ENCODE measurements at places on chromosomes 2 and 18.

DNA sequence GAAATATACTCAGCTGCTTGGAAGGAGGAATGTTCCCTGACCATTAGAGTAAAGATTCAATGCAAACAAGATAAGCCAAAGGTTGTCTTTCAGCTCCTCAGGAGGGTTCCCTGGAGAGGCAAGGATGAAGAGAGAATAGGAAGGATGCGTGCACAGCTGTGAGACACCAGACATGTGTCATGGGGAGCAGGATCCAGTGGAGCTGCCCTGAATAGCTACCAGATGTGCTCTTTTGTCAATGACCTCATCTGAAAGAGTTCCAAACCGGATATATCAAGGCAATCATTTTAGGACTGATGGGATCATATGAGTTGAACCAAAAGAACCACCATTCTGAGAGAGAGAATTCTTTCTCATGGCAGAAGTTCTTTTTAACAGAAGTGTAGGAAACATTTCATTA, 490.6 kb downstream of the IRS1 start:
- no peak for DNase-seq

DNA sequence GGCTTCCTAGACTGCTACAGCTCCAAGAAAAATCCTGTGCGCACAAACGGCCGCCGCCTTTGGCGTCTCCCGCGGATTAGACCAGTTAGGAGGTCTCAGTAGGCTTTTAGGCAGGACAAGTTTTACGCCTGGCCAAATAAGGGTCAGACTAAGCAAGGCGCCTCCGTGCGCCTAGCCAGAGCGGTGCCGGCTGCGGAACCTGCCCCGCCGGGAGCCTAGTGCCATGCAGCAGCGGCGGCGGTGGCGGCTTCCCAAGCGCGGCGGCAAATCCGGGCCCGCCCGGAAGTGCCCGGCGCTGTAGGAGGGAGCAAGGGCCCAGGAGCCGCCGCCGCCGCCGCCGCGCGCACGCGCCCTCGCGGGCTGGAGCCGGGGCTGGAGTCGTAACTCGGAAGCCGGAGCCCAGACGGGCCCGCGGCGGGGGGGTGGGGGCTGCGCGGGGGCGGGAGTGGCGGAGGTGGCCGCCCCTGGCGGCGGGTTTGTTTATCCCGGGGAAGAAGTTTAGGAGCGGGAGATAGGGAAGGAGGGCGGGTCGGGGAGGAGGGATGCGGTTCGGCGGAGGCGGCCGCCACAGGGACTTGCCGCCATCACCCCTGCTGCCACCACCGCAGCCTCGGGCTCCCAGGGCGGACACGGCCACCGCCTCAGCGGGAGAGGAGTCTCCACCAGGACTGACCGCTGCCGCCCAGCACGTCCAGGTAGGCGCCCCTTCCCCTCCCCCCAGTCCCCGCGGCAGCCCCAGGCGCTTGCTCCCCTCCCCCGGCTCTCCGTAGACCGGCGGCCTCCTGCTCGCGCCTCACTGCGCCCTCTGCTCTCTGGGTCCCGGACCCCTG, at the start of gene SPOPL:
Gene SPOPL, plus strand, starts transcription at position 346 of the 830 bp plus-strand sequence. CDS start 48,447 bp downstream, outside the sequence.
- DNase-seq, result peak; percentile 62

DNA sequence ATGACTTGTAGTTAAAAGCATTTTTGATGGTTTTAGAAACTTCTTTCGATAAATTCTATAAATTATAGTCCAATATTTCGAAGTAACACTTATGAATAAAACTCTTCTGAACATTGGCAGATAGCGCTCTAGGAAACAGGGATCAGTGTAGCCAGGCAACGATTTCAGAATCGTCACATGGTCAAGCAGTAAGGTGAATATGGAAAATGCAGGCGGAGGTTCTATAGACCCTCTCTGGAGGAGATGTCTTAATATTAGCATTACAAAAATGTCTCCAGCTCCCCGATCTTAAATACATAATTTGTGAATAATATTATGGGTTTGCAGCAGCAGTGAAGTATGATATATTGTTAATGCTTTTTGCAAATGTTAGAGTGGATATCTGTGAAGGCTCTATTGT, 310.3 kb downstream of the SS18 start:
- DNase-seq, result no peak

- DNase-seq, result no peak
Observed at GRCh38 chr2:222598611-222599010, 57.3 kb downstream of the FARSB start.

- DNase-seq, result no peak
Observed at GRCh38 chr18:59520562-59521355, 161.7 kb upstream of the LMAN1 start.

- no peak for DNase-seq
Observed at GRCh38 chr2:191231995-191232394, 13.2 kb upstream of the MYO1B start.

- DNase-seq, result no peak
Observed at GRCh38 chr2:102315921-102316320, 4.6 kb downstream of the IL1RL1 start.

GRCh38 chr2:64234150-64234549, 89.9 kb upstream of the PELI1 start:
- no peak for DNase-seq

GRCh38 chr18:179499-179898, 21.1 kb downstream of the USP14 start:
- DNase-seq, result no peak

DNA sequence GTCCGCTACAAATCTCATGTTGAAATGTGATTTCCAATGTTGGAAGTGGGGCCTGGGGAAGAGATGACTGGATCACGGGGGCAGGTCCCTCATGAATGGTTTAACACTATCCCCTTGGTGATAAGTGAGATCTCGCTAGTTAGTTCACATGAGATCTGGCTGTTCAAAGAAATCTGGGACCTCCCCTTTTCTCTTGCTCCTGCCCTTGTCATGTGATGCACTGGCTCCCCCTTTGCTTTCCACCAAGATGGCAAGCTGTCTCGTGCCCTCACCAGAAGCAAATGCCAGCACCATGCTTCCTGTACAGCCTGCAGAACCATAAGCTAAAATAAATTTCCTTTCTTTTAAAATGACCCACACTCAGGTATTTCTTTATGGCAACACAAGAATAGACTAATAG, 57.3 kb upstream of the C2orf15 start:
- no peak for DNase-seq

- DNase-seq, result no peak
Observed at GRCh38 chr2:144434425-144435222, 85.3 kb downstream of the ZEB2 start.

GRCh38 chr18:59358414-59358711, 702 bp downstream of the LMAN1 start:
- DNase-seq, result no peak

GRCh38 chr2:45839508-45840251, 188.2 kb downstream of the PRKCE start:
- DNase-seq, result no peak

DNA sequence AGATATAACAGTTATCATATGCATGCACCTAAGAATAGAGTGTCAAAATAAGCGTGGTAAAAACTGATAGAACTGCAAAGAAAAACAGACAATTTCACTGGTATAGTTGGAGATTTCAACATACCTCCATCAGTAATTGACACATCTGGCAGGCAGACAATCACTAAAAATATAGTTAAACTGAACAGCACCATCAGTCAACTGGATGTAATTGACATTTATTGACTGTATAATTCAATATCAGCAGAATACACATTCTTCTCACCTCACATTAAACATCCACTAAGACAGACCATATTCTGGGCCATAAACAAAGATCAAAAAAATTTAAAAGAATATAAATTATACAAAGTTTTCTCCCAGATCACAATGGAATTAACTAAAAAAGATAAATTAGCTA, 378.5 kb upstream of the RGPD4 start:
- DNase-seq, result no peak

- no peak for DNase-seq
Observed at GRCh38 chr2:15594291-15595256, 2.9 kb downstream of the DDX1 start.

- peak; percentile 64 for DNase-seq
Observed at GRCh38 chr2:218217360-218218267, 625 bp downstream of the ARPC2 start.

DNA sequence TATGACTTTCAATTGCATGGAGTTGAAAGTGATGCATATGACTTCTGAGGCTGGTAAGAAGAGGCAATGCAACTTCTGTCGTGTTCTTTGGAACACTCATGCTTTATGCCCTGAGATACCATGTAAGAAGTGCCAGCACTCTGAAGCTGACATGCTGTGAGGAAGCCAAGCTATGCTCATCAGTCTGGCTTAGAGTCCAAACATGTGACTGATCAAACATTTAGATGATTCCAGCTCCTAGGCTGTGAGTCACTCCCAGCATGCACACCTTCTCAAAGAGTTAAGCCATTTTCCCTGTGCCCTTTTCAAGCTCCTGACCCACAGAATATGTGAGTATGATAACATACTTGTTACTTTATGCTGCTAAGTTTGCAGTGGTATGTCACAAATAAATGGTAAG, 15.8 kb upstream of the VRK2 start:
- no peak for DNase-seq

GRCh38 chr2:143177096-143177786, 48.0 kb downstream of the ARHGAP15 start:
- no peak for DNase-seq

GRCh38 chr2:165163761-165164160, 40.1 kb downstream of the SCN3A start:
- no peak for DNase-seq

- no peak for DNase-seq
Observed at GRCh38 chr18:69612242-69612641, 211.6 kb downstream of the DOK6 start.

DNA sequence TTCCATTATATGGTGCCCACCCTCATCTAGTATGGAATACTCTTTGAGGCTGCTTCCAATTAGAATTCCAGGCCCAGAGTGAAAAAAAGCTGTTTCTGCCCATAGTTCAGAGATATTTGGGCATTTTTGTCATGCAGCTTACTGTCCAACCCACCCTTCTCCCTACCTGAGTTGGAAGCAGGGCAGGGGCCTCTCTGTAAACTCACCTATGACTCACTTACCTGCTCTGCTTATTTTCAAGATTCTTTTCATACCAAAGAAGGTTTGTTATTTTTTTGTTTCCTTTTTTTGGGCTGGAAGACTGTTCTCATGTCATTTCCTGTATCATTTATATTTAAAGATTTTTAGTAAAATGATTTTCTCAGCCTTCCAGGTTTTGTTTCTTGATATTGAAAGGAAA, 38.4 kb upstream of the PPP1R1C start:
- DNase-seq, result no peak

DNA sequence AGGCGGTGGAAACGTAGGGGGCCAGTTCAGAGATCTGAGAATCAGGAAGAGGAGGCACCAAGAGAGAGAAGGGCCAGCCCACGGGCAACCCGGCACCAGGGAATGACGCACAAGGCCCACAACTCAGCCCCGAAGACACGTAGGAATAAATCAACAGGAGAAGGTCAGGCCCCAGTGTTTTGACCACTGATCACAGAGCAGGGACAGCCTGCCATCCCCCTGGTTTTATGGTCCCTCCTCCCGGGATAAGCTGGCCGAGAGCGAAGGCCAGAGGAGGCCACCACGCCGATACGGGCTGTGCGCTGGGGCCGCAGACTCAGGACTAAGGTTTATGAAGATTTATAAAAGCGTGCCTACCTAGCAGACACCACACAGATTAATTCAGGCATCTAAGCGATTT, 341.4 kb downstream of the ZNF516 start:
- no peak for DNase-seq

- DNase-seq, result no peak
Observed at GRCh38 chr2:231810905-231811304, 24.7 kb downstream of the COPS7B start.

DNA sequence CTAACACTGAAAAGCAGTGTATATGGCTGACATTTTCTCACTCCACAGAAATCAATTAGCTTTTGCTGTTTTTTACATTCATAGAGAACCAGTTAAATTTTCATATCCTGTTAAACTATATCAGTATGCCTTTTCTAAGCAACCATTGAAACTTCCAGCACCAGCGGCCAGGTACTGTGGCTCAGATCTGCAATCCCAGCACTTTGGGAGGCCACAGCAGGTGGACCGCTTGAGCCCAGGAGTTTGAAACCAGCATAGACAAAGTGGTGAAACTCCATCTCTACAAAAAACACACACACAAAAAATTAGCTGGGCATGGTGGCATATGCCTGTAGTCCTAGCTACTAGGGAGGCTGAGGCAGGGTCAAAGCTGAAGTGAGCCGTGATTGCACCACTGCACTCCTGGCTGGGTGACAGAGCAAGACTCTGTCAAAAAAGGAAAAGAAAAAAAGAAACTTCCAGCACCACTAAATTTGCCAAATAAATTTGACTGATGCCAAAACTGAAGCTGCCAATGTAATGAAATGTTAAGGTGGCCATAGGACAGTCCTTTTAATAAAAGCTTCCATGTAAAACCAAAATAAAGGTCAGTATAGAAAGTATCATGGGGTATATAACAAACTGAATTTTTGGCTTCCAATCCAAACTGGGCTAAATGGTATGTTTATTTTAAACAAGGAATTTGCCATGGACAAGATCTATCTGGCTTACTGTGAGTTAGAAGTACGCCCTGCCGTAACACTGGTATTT, 3.5 kb downstream of the SFT2D3 start:
- no peak for DNase-seq

DNA sequence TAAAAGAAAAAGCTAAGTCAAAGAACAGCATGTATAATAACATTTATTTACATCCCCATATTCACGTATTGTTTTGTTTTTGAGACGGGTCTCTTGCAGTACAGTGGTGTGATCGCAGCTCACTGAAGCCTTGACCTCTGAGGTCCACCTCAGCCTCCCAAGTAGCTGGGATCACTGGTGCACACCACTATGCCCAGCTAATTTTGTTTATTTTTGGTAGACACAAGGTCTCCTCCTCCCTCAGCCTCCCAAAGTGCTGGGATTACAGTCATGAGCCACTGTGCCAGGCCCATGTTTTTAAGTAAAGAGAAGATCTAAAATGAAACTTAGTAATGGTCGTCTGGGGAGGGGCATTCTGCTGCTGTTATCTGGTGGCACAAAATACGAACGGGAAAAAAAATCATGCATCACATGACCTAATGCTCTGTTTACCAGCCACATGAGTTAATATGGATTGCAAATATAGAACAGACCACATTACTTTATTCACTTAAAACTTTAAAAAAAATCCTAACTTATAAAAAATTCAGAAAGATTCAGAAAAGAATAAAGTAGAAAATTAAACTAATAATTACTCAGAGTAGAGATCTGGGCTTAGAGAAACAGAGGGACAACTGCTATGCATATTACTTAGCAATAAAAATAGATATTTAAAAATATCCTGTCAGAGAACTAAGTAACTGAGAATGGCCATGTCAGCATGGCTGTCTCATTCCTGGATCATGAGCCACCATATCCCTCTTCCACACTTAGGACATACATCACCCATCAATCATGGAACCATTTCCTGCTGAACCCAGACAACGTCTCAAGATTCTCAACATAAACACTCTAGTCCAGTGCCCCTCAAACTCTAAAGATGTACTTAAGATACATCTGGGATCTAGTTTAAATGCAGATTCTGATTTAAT, 7.3 kb downstream of the MMADHC start:
- DNase-seq, result no peak

GRCh38 chr2:206408323-206409320, 34.7 kb upstream of the ADAM23 start:
- DNase-seq, result no peak

Measured in stimulated activated CD4-positive, alpha-beta T cell treated with anti-CD3 and anti-CD28 coated beads, Interleukin-1b, Interleukin-23, amount 100 ng/mL, for 24 hours (primary cell).